Prostate gland (tissue), 2 donors: ENCODE measurements at places on chromosomes 16 and 17. TPM values are rescaled to one million over a fixed set of nuclear protein-coding genes. Genes with fewer than 3 reads are reported as not detected.

DNA sequence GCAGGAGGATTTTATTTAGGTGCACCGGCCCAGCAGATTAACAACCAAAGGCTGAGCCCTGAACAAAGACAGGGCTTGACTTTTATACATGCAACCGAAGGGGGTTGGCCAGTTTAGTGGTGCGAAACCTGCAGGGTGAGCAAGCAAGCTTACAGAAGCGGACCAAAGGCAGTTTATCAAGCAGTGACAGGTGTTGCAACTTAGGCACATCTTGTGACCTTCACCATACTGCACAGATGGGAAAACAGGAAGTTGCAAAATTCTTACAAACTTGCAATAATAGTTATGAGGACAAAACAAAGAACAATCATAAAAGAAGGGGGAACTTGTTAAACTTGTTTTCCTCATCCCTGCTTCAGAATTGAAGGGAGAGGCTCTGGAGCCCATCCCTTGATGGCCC is 1265.1 kb downstream of the CDH8 start:
- no peak for DNase-seq

DNA sequence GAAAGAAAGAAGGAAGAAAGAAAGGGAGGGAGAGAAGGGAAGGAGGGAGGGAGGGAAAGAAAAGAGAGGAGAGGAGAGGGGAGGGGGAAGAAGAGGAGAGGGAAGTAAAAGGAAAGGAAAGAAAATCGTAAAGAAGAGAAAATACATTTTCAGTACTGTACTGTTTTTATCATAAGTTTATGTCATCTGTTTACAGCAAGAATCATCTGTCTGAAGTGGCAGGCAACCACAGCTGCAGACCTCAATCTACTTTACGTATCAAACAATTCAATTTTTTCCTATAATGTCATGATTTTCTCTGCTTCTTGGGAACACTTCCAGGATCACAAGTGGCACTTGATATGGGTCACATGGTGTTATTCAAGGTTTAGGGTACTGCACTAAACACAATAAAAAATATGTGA is 58.3 kb downstream of the USP32 start:
- DNase-seq, result no peak

DNA sequence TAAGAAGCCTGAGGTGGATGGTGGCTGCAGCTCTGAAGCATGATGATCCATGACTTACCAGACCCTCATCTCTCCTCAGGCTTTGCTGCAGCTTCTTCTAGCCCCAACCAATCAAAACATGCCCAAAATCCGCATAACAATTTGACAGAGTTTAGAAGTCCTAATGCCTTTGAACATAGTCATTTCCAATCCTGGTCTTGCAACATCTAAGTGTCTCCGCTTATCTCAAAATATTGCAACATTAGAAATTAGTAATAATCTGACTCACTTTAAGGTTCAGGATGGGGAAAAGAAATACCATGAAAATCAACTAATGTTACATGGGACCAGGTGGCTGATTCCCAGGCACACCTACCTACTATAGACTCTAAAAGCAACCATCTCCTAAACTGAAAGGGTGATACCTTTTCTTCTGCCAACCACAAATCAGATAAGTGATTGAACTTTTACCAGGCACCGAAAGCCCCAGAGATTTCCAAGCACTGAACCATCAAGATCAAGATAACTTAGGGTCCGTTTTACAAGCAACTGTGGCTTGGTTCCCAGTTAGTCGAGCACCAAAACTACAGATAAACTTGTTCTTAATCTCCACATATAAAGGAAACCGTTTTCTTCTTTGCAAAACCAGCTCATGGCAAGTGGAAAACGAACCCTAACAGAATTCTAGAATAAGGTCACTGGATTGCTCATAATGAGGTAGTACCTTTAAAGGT is 14.0 kb downstream of the ERN1 start:
- DNase-seq, result no peak

- no peak for DNase-seq
Measured at GRCh38 chr16:72794986-72795385, 252.9 kb downstream of the ZFHX3 start.

- DNase-seq, result no peak
Measured at GRCh38 chr17:29621751-29622194, 939 bp downstream of the CORO6 start.

GRCh38 chr17:17494499-17494869 is 1.7 kb downstream of the RASD1 start:
- peak; percentile 62 for DNase-seq

DNA sequence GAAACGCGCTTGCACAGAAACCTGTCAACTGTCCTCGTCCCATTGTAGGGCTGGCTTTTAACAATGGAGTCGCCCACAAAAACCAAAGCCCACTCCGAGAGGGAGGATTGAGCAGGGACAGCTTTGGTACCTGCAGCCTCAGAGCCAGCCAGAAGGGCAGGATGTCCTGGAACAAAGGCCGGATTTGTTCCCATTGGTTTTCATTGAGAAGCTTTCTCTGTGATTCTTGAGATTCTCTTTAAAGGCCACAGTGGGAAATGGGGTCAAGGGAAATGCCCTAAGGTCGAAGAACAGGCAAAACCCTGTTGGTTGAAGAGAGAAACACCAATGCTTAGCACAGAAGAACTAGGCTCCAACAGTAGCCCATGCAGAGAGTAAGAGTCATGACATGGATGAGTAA is 65.4 kb downstream of the C16orf78 start:
- no peak for DNase-seq

- no peak for DNase-seq
Measured at GRCh38 chr17:32798938-32799337, 78.0 kb downstream of the MYO1D start.

- DNase-seq, result no peak
Measured at GRCh38 chr17:59652119-59652518, 32.4 kb downstream of the CLTC start.

- DNase-seq, result peak; percentile 4
Measured at GRCh38 chr17:29760279-29761039, 137.7 kb upstream of the CORO6 start.

DNA sequence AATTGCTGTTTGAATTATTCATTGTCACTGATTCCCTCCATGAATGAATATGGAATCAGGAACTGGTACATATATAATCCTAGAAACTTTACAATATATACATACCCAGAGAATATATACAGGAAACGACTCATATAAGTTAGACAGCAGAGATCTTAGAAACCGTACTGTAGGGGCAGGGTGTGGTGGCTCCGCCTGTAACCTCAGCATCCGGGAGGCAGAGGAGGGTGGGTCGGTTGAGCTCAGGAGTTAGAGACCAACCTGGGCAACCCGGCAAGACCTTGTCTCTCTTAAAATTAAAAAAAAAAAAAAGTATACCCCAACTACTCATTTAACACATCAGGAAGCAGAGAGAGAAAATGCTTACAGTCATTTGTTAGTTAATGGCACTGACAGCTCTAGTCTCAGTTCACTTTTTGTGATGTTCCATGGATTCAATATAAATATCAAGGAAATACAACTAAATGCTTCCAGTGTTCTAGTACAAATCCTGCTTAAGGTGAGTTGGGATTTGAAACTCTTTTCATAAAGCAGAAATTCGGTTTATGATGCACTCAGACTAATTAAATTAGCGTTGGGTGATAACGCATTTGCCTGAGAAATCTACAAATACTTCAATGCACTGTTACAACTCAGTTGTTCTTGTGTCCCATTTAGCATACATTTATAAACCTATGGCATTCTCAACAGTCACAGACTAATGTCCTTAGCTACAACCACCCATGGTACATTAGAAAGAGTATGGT is 5.6 kb downstream of the GLG1 start:
- DNase-seq, result no peak

DNA sequence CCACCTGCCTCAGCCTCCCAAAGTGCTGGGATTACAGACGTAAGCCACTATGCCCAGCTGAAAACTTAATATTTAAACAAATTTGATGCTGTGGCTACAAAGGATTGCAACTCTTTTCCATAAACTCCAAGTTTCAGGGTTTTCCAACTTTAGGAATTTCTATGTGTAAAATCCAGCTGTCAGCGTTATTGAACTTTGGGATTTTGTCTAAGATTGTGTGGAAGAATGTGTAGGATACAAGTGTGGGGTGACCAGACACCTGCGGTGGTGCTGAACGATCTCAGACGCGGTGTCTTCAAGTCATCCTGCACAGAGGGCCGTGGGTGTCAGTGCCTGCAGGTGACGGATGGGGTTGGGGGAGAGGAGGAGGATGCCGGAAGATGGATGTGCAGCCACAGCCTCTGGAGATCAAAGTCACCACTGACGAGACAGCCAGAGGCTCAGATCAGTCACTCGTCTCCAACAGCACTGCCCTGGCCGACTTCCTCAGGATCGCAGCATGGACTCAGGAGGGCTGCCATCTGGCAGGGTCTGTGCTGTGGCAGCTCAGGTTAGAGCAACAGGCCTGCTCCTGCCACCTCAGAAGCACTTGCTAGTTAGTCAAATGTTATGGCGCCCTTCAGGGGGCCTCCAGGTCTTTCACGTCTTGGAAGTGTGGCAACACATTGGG is 13.0 kb downstream of the ACSF3 start:
- no peak for DNase-seq

- no peak for DNase-seq
Measured at GRCh38 chr17:70857351-70857750, 688.0 kb downstream of the KCNJ2 start.

GRCh38 chr16:24534620-24535019 is 4.7 kb upstream of the RBBP6 start:
- DNase-seq, result no peak

DNA sequence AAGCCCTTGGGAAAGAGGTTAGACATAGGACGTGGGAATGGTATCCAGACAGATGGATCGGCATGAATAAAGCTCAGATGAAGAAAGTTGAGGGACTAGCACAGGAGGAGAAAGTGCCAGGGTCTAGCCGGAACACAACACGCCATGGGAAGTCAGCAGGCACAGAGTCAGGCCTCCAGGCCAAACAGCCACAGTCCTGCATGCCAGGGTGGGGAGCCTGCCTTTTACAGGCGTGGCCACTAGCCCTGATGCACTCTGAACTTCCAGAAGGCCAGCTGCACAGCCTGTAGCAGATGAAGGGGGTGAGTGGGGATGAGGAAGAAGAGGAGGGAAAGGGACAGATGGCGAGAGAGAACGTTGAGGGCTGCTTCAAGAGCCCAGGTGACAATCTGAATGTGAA is 5.2 kb downstream of the B9D1 start:
- no peak for DNase-seq

- no peak for DNase-seq
Measured at GRCh38 chr17:50053654-50053960, 2.3 kb upstream of the ITGA3 start.

- no peak for DNase-seq
Measured at GRCh38 chr16:88713568-88714419, 7.5 kb downstream of the CTU2 start.

- DNase-seq, result no peak
Measured at GRCh38 chr17:47267354-47267828, 13.8 kb downstream of the ITGB3 start.

DNA sequence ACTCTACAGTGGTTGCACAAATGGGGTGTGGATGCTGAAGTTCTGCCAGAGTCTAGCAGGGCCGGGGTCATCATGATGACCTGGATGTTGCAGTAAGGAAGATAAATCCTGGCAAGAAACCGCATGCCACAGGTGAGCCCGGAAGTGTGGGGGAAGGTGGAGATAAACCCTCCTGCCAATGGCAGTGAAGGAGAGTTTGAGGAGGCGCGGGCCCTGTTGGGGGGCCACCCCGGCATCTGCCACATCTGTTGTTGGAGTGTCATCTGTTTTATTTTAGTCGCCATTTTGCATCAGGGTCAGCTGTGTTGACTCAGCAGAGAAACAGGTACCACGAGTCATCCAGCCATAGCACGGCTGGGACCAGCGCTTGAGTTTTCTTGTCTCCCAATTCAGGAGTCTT is 173.8 kb upstream of the CHMP6 start:
- no peak for DNase-seq

DNA sequence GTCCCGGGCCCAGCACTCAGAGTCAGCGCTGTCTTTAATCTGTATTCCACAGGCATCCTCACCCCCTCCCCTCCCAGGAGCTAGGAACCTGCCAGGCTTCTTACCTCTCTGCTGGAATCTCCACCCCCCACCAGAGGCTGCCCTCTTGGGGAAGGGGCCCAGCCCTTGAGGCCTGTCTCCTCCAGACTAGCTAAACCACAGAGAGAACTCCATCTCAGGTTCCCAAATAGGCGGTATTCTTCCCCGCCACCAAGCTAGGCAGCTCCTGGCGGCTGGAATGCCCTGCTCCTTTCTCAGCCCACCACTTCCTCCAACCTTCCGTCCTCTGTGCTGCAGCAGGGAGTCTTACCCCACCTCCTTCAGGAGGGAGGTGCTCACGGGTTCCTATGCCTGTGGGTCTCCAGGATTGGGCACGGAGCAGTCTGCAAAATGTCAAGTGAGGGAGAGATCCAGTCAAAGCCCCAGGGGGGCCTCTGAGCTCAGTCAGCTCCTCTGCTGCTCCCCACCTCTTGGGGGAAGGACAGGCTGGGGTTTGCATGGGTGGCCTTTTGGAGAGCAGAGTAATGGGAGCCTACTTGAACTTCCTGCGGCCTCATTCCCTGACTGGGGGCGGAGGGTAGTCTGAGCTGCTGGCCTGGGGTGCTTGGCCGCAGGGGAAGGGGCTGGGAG is 55.7 kb downstream of the SREBF1 start:
- DNase-seq, result no peak

GRCh38 chr16:3348547-3349167 is 7.0 kb upstream of the OR2C1 start:
- no peak for DNase-seq

DNA sequence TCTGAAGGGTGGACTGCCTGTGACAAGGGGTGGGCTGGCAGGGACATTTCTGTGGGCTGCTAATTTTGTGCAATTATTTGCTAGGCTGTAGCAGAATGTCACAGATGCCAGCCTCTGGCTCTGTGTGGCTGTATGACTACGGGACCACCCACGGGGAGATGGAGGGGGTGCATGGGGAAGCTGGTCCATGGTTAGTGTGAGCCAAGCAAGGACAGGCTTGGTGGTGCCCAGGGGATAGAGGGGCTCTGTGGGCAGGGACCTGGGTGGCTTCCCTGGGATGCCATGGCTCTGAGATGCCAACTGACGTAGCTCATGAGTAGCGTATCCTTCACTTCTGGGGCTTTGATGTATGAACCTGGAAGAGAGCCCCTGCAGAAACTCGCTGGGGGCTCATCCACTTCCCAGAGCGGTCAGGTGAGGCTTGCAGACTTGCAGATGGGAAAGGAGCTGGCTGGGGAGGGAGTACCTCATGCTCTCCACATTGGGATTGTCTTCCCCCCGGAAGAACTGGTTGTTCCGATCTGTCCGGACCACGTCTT is 87.2 kb downstream of the TBC1D16 start:
- DNase-seq, result no peak

GRCh38 chr17:34542700-34543336 is 36.6 kb upstream of the TMEM132E start:
- peak; percentile 13 for DNase-seq

The TCAP gene
- 4.3 TPM for total RNA-seq

The SP2 gene
- 15.2 TPM for total RNA-seq

The TBC1D28 gene
- total RNA-seq, result not detected

The ZNF624 gene
- 2.9 TPM for total RNA-seq

The CES1 gene
- total RNA-seq, result 16.0 TPM

The APOBR gene
- 1.3 TPM for total RNA-seq

The RAB37 gene
- total RNA-seq, result 1.6 TPM

The PRDM7 gene
- total RNA-seq, result 0.09 TPM
